ENCODE measurements at places on chromosomes 12 and 14.

DNA sequence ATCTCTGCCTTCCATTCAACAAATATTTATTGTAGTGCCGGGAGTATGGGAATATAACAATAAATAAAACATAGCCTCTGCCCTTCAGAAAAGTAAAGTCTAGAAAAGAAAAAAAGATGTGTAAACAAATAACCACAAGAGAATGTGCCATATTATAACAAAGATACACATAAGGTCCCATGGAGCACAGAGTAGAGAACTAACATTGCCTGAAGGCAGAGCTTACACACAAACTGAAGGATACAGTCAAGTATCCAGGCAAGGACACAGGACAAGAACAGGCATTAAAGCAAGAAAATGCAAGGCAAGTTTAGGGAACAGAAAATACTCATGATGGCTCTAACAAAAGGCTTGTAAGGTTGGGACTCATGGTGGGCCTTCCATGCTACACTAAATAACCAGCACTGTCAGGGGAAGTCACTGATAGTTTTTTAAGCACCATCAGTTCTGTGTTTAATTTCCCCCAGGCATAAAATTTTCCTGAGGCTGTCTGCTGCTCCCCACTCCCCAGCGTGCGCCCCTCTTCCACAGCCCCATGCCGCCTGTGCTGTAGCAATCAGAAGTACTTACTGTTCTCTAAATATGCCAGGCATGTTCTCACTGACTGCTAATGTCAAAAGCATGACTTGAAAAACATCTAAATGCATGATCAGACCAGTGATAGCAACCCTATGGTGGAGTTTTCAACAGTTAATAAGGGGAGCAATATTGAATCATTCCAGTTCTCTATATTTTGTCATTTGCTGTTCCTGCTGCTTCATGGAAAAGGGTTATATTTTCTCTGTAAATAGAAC is 77.8 kb downstream of the ANKS1B start:
- no peak for DNase-seq

- DNase-seq: no peak
These were observed 35.7 kb downstream of the NID2 start for GRCh38 chr14:52033101-52033642.

- no peak for DNase-seq
These were observed 44.6 kb downstream of the DUSP6 start for GRCh38 chr12:89307474-89308253.

GRCh38 chr12:21656905-21657325 is 727 bp downstream of the LDHB start:
- no peak for DNase-seq

GRCh38 chr14:61153431-61153830 is 127.7 kb downstream of the TMEM30B start:
- DNase-seq: no peak

GRCh38 chr12:62933220-62933601 is 1.7 kb downstream of the PPM1H start:
- no peak for DNase-seq

DNA sequence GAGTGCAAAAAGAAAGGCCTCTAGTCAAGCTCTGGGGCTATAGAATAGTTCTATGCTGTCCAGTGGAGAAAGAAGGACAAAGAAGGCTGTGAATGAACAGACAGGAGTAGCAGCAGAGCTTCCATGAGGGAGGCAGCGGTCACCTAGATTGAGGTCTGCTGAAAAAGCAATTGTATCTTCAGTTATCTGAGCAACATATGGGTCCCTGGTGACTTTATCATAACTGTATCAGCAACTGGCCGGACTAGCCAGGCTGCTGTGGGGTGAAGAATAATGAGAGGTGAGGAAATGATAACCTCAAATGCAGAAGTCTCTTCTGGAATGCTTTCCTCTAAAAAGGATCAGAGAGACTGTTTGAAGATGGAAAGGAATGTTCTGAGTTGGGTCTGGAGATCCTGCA is 971.3 kb upstream of the TMEM132C start:
- no peak for DNase-seq

GRCh38 chr12:116735951-116736599 is 1.8 kb downstream of the SPRING1 start:
- no peak for DNase-seq

GRCh38 chr12:52537101-52537500 is 15.8 kb downstream of the KRT71 start:
- DNase-seq: no peak

DNA sequence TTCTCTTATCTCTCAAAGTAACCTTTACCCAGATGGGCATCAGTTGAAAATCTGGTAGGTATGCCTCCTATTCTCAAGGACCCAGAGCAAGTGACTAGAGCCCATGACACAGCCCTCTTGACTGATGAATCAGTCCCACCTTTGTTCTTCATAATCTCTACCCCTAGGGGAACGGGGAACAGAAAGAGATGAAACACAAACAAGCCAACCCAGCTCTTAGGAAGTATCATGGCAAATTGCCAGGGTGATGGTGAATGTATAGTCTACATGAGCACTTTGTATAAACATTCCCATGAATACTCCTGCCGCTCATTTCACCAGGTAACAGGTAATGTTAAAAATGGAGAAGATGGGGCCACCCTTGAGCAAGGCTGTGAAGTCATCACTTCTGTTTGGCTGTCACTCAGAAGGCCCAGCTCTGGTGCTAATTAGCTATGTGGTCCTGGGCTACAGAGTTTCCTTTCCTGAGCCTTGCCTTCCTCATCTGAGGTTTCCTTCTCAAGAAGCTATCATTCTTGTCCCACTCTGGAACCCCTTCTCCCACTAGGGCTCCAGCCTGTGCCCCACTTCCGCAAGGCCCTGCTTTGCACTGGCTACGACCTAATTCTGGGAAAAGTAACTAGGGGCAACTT is 161.7 kb downstream of the ANO2 start:
- DNase-seq: no peak

- no peak for DNase-seq
These were observed 1.5 kb downstream of the SPX start for GRCh38 chr12:21527451-21528180.

DNA sequence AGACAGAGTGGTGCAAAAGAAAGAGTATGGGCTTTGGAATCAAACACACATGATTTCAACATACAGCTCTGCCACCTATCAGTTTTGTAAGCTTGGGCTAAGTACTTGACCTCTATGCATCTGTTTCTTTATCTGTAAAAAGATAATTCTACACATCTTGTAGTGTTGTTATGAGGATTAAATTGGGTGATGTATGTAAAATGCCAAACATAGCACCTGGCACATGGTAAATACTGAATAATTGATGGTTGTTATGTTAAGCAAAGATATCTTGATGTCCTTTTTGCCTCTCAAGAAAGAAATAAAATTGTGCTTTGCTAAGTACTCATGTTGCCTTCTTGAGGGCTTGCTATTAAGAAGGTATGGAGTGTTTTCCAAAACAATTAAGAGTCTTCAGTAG is 2.3 kb upstream of the CSRP2 start:
- DNase-seq: no peak

DNA sequence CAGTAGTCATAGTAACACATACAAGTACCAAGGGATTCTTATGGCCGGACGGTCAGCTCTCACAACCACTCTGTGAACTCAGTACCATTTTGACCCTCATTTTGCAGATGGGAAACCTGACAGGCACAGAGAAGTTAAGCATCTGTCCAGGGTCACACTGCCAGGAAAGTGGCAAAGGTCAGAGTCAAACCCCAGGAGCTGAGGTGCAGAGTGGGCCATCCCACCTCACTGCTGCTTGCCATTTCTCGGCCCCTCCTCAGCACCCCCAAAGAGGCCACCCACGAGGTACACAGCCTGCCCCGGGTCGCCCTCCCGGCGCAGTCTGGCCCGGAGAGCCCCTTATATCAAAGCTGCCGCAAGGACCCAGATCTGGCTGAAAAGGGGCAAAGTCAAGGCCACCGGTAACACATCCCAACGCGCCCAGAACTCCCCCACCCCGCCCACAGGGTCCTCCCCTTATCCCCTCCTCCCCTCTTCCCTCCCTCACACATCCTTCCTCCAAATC is 1.7 kb downstream of the NCOR2 start:
- no peak for DNase-seq

GRCh38 chr14:33678005-33678404 is 272.9 kb downstream of the EGLN3 start:
- no peak for DNase-seq

- DNase-seq: no peak
These were observed 33.7 kb upstream of the KTN1 start for GRCh38 chr14:55546212-55546874.
